HL-60 (cell line): ENCODE measurements at places on chromosomes 3 and 15.

DNA sequence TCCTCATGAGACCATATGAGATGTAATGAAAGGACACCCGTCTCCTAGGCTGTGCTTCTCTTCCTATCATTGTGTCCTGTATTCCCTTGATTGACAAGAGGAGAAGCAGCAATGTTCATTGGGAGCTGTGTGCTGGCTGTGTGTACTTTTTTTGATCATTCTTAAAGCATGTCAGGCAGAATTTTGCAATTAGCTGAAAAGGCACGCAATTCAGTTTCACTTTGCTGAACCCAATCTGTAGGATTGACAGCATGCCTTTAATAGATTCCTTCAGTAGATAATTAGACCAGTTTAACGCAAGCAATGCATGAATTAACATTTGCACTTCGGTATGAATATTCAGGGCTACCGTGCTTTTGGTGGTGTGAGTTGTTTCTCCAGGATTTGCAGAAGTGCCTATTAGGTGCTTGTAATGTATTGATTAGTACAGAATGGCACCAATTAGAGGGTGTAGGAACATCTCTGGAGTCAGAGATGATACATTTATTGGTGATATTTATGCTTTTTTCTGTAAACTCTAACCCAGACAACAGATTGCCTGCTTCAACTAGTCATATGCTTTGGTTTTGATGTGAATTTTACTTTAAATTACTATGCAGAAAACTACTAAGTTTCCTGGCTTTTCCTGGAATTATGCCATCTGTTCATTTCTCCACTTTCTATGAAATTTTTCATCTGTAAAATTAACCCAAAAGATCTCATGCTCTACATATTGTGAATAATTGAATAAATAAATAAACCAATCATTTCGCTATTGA lies 114.3 kb downstream of the NSUN3 start:
- no peak for DNase-seq

DNA sequence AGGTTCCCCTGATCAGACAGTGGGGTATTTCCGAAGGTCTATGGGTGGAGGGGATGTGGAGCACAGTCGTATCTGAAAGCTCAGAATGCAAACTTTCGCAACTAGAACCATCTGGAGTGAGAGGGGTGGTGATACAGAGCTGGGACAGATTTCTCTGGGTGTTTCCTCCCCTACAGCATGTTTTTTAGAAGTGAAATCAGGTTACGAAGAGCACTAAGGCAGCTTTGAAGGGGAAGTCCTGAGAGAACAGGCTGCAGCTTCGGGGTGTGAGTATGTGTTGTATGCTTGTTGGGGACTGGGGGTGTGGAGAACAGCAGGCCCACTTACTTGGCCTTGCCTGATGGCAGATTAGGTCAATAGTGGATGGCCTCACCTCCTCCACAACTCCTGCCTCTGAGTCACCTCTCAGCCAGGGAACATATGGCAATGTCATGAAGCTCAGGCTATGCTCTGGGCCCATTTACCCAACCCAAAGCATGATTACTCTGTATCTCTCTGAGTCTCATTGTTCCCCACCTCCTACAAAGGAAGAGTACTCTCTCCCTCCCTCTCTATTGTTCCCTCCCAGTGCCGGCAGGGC lies 107.2 kb upstream of the RASGRP1 start:
- no peak for DNase-seq

GRCh38 chr3:41394896-41395295 lies 195.6 kb downstream of the CTNNB1 start:
- DNase-seq = no peak

DNA sequence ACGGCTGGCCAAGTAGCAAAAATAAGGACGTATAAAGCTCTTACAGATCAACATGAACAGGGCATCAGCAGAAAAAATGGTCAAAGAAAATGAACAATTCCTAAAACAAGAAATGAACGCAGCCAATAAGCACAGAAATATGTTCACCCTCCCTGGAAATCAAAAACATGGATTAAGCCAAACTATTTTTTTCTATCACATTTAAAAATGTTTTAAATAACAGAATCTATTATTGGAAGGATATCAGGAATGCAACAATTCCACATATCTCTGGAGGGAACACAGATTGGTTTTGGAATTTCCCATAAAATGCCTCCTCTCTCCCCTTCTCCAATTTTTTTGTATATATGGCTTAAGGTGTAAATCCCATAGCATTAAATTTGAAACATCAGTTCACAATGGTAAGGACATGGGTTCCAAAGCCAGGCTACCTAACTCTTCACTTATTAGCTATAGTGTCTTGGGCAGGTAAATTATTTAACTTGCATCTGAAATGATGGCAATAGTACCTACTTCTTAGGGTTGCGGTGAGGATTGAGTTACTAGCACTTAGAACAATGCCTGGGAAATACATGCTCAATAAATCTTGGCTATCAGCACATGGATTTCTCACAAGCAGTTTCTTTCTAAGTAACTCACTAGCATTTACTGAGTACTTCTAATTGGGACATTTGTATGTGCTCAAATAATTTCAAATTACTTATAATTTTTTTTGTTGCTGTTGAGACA lies 10.1 kb downstream of the UACA start:
- no peak for DNase-seq

GRCh38 chr3:14616606-14617507 lies 34.7 kb upstream of the CCDC174 start:
- no peak for DNase-seq

DNA sequence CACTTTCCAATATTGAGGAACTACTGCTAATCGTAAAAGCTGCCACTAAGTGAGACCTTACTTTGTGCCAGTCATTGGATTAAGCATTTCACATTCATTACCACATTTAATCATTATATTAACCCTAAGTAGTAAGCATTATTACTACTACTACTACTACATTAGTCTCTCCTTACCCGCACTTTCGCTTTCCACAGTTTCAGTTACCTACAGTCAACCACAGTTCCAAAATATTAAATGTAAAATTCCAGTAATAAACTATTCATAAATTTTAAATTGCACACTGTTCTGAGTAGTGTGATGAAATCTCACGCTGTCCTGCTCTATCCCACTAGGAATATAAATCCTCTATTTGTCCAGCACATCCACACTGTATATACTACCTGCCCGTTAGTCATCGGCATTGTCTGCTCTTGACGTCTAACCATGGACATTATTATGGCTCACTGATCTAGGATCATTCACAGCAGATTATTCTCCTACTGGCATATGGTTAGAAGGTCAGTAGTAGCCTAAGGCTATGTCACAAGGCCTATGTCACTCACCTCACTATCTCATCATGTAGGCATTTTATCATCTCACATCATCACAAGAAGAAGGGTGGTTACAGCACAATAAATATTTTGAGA lies 121.1 kb downstream of the GSK3B start:
- no peak for DNase-seq

DNA sequence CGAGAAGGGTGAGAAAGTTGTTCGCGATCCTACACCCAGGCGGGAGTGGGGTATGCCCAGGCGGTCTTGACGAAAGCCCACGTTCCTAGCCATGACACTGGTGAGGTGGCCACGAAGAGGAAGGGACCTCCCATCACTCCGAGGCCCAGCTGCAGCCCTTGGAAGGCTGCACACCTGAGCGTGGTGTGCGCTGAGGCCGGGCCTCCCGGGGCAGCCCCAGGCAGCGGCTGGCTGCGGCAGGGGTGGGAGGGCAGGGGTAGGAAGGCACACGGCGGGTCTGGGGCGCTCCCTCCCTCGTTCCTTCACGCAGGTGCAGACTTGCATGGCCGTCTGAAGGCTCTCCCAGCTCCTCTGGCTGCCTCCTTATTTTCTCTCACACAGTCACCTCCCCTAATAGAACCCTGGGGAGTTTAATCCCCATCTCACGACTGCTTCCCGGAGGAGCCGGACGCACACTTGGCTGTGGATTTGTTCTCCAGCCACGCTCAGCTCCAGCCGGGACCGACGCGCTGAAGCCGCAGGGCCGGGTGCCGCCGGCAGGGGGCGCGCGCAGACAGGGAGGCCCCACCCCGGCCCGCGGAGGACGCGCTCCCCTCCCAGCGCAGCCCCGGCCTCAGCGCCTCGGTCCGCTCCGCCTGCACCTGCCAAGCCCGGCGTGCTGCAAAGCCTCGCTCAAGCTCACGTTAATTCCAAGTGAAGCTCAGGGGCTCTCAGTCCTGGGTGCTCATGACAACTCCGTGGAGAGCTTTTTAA lies 37.8 kb upstream of the MUC4 start:
- DNase-seq = peak; percentile 24

DNA sequence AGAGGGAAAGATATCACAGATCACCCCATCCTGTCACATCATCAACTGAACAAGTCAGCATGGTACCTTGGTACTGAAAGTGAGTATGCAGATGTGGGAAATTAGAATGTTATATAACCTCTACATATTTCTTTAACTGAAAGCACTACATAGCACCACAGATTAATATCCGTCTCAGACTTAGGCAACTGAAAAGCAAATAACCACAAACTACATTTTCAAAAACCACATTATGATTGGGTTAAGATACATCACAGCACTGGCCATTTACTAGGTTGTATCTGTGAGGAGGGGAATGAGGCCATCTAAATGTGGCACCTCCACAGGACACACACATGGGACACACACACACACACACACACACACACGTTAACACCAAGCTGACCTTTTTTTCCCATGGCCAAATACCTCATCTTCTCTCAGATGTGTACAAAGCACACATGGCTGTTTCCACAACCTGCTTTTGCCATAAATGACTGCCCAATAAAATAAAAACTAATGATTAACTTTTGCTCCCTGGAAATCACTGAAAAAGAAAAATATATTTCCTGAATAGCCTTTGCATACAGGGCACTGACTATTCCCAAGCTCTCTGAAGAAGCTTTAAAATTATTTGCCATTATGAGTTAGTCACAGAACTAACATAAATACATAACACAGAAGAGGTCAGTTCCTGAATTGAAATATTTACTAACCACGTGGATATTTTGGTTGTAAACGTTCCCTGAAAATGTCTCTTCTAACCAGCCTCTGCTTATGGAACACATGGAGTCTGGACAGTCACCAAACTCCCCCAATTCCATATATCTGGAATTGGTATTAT lies 60.1 kb downstream of the SUMF1 start:
- DNase-seq = no peak

DNA sequence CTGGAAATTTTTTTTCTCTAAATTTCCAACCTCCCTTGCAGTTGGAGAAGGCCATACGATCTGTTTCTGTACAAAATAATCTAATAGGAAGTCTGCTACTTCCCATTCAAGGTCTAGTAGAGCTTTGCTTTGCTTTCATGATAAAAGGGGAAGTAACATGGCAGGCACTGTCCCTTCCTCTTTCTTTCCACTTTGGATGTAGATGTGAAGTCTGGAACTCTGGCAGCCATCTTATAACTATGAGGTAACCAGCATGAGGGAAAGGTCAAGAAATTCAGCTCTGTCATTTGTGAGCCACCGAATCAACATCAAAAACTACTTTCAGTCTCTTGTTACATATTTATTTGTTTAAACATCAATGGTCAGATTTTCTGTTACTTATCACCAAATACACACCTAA lies 156.3 kb downstream of the MTHFS start:
- DNase-seq = no peak

- peak; percentile 78 for DNase-seq
Measured at GRCh38 chr3:129911261-129911861, 17.9 kb upstream of the TMCC1 start.

GRCh38 chr3:41508063-41508696 lies 308.9 kb downstream of the CTNNB1 start:
- DNase-seq = no peak

DNA sequence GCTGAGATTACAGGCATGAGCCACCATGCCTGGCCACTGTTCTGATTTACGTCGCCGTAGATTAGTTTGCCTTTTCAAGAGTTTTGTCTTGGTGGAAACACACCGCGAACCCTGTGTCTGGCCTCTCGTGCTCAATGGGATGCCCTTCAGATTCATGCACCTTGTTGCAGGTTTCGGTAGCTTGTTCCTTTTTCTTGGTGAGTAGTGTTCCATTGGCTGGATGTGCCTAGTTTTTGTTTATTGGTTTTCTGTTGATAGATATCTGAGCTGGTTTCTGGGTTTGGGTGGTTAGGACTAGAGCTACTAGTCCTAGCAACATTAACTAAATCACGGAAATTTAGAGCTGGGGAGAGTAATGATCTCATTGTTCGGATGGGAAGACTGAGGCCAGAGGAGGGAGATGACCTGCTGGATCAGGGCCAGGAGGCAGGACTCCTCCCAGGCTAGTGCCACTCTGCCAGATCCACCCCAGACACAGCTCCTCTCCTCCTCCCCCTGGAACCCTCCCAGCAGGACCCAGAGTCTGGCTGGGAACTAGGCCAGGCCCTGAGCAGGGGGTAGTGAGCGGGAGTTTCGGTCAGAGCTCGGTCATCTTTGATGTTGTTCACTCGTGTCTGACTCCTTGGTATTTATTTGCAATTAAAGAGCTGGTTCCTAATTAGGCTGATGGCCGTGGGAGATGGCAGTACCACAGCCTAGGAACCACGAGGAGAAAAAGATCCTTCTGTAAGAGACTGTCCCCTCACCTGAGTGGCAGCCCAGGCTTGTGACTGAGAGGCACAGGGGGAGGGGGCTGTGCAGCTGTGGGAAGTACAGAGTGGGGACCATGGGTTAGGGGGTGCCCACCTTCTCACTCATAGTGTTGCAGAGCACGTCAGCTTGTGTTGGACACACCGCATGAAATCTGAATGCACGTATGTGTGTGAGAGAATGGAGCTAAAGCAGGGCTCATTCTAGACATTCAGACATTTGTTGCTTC lies 73.4 kb downstream of the SMAD6 start:
- DNase-seq = no peak
